Skin of body (tissue), 3 donors: ENCODE measurements at places on chromosomes 12 and 14.

- DNase-seq, result no peak
These were observed 57.6 kb upstream of the SEL1L start for GRCh38 chr14:81591266-81591665.

GRCh38 chr12:115709540-115710011, 567.9 kb downstream of the MED13L start:
- DNase-seq, result peak; percentile 90

DNA sequence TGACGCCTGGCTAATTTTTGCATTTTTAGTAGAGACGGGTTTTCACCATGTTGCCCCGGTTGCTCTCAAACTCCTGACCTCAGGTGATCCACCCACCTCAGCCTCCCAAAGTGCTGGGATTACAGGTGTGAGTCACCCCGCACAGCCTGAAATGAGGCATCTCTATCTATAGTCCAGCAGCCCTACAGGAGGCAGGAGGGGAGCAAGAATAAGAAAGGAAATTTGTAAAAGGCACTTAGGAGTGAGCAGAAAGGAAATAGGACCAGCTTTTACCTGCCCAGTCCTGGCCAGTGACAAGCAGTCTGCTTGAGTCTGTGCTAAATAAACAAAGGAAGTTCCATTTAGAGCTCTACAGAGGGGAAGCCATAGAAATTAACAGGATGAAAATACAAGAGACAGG, 15.0 kb upstream of the PSMA6 start:
- no peak for DNase-seq

DNA sequence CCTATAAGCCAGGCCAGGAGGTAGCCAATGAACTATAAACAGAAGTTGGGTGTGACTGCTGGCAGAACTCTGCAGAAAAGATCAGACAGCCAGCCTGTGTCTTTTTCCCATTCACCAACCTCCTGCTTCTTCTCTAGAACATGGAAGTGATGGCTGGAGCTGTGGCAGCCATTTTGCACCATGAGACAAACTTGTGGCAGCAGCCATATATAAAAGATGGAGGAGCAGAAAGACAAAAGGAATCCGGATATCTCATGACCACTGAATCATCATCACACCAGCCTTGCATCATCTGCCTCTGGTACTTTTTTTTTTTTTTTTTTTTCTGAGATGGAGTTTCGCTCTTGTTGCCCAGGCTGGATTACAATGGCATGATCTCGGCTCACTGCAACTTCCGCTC, 8.7 kb downstream of the BEGAIN start:
- no peak for DNase-seq
